ENCODE measurements at places on chromosomes 13 and 19.

GRCh38 chr13:108155185-108156106, 59.9 kb downstream of the LIG4 start:
- DNase-seq: peak; percentile 6

- DNase-seq: no peak
Observed at GRCh38 chr13:114065926-114066774, 66.3 kb downstream of the RASA3 start.

GRCh38 chr19:32691952-32692726, 518 bp downstream of the NUDT19 start:
- DNase-seq: peak; percentile 49

- no peak for DNase-seq
Observed at GRCh38 chr13:63184693-63185092, 1769.0 kb upstream of the PCDH20 start.

All from anterior cingulate cortex (tissue), 58 donors.